ENCODE measurements at places on chromosomes 16 and 17.
A peak's percentile ranks its signal among the peaks of the same experiment; 100 is the strongest.

- peak; percentile 15 for DNase-seq
Observed at GRCh38 chr17:19369846-19370492, 7.4 kb upstream of the B9D1 start.

- no peak for DNase-seq
Observed at GRCh38 chr17:67489273-67489672, 112.2 kb downstream of the PITPNC1 start.

DNA sequence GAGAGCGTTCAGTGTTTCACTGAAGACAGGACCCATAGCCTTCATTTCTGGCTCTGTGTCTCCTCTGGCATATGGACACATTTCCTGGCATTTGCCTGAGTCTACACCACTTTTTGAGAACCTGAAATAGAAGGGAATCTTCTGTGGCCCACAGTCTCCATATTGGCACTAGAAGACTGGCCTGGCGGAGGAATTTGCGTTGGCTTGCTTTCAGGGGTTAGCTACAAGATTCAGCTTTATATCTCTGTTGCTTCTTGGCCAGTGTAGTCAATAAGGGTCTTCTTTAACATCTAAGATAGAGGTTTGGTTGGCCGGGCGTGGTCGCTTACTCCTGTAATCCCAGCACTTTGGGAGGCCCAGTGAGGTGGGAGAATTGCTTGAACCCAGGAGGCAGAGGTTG is 12.8 kb upstream of the CLEC18C start:
- peak; percentile 49 for DNase-seq

DNA sequence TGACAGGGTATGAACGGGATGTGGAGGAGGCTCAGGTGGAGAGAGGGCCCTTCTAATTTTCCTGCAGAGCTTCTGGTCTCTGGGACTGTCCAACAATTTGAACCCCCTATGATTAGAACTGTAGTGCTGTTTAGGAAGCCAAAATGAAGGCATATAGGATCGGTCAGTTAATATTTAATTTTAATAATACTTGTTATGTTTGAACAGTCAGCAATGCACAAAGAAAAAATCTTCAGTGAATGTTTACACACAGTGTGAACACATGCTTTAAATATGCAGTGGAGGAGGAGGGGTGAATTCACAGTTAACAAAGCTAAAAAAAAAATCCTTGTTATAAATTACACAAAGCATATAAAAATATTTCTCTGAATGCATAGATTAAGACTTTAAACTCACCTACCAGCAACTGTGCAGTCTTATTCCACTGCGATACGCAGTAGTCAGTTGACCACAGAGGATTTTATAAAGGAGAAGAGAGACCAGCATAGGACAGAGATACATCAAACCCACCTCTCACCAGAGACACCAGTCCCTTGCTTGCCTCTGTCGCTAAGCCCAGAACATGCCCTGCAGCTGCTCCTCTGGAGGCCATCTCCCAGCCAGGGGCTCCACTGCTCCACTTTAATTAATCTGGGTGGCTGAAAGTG is 14.6 kb downstream of the ANKRD40 start:
- DNase-seq: no peak

- DNase-seq: no peak
Observed at GRCh38 chr17:56206351-56206750, 53.1 kb downstream of the ANKFN1 start.

DNA sequence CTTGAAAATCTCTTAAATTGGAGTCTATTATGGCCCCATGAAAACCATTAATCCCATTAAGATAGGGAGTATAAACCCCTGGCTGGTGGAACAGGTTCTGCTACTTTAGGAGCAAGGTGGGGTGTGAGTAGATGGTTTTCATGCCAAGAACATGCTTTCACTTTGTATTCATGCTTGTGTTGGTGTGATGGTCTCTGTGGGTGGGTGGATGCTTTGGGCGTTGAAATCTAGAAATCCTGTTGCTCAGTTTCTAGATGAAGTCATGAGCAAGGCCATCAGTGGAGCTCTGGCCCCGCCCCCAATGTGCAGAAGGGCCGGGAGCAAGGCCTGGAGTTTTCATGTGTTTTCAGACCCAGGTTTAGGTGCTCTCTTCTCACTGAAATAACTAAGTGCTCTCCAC is 20.1 kb downstream of the PLD6 start:
- peak; percentile 57 for DNase-seq

- no peak for DNase-seq
Observed at GRCh38 chr17:78041386-78042179, 83.1 kb downstream of the TNRC6C start.

DNA sequence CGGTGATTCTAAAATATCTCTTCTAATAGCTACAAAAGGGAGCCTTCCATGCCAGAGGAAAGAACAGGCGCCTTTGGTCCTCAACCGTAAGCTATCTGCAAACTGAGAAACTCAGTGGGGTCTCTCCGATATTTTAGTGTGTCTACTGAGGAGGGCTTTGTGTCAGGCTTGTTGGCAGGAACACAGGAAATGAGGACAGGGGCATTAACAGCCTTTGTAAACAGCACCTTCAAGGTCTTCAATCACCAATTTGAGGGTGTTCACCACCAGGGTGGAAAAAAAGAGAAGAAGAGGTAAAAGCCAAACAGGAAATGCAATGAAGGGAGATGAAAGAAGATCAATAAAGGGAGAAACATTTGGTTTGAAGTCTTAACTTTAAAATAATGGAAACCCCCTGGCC is 580.1 kb upstream of the SALL1 start:
- DNase-seq: no peak

DNA sequence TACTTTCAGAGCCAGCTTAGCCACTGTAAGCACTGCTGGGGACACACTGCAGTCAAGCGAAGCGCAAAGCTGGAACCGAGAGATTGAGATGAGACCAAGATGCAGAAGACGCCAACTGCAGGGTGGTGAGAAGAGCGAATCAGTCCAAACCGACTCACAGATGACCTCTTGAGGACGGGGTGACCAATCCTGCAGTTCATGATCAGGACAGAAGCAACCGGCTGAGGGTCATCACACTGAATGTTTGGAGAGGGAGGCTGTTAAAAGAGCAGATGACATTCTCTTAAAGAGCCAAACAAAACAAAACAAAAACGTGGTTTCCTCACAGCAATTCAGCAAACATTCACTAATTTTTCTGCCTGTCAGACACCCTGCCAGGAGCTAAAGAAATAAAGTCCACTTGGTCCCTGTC is 8.5 kb downstream of the HASPIN start:
- no peak for DNase-seq

GRCh38 chr17:47847341-47848197 is 3.4 kb downstream of the SP6 start:
- DNase-seq: no peak

- no peak for DNase-seq
Observed at GRCh38 chr16:50666658-50667496, 14.2 kb downstream of the SNX20 start.

GRCh38 chr17:54991567-54991966 is 23.0 kb downstream of the STXBP4 start:
- DNase-seq: no peak

DNA sequence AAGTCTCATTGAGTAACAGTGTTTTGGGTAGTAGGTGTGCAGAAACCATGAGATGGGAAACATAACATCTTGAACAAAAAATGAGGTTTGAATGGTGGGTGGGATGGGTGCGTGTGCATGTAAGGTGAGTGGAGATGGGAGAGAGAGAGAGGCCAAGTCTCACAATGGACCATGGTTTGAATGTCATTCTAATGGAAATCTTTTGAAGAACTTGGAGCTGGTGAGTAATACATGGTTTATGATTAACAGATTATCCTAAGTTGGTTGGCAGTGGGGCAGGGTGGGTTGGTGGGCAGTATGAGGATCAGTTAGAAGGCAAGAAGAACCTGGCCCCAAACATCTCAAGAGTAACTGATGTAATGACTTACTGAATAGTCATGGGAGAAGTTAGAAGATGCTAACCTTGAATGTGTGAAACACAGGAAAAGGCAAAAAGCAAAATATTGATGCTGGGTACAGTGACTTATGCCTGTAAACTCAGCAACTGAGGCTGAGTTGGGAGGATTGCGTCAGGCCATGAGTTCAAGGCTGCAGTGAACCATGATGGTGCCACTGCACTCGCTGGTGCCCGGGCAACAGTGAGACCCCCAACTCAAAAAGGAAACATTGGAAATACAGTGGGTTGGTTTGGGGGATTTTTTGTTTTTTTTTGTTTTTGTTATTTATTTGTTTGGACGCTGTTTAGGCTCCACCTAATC is 32.7 kb downstream of the ZNF207 start:
- DNase-seq: no peak

DNA sequence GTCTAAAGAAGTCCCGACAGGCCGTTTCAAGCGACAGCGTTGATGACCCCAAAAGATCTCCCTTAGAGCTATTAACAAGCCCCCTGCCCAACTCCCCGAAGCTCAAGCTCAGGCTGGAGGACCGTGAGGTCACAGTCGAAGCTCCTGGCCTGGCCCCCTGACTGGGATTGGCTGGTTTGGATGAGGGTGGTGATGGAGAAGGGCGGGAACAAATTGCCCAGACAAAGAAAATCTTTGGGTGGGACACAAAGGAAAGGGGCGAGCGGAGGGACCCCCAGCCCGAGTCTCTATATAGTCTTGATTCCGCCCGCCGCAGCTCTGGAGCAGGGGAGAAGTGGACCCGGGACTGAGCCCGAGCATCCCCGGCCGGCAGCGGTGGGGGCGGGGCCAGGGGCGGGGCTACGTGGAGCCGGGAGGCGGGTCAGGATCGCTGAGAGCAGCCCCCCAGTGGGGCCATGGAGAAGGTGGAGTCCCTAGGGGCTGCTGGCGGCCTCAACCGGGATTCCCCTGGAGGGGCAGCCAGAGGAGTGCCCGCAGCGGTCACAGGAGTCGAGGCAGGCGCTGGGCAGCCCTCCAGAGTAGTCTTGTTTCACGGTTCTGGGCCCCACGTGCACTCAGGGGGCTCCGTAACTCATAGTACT is 982 bp upstream of the NEURL4 start:
- peak; percentile 71 for DNase-seq

DNA sequence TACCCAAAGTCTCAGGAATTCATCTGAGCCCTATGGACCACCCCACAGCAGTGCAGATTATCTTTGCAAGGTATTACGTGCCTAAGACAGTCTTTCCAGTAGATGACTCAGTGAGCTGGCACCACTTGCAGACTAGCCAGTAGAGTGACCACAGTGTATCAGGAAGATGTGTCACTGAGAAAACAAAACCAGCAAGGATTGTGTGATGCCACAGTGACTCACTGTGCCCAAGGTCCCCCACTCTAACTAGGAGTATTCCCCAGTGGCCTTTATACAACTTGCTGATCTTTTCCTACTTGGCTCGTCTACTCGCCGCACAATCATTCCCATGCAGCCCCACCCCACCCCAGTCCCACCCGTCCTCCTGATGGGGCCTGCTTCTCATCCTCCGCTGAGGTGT is 26.8 kb upstream of the PRKCA start:
- DNase-seq: peak; percentile 84

DNA sequence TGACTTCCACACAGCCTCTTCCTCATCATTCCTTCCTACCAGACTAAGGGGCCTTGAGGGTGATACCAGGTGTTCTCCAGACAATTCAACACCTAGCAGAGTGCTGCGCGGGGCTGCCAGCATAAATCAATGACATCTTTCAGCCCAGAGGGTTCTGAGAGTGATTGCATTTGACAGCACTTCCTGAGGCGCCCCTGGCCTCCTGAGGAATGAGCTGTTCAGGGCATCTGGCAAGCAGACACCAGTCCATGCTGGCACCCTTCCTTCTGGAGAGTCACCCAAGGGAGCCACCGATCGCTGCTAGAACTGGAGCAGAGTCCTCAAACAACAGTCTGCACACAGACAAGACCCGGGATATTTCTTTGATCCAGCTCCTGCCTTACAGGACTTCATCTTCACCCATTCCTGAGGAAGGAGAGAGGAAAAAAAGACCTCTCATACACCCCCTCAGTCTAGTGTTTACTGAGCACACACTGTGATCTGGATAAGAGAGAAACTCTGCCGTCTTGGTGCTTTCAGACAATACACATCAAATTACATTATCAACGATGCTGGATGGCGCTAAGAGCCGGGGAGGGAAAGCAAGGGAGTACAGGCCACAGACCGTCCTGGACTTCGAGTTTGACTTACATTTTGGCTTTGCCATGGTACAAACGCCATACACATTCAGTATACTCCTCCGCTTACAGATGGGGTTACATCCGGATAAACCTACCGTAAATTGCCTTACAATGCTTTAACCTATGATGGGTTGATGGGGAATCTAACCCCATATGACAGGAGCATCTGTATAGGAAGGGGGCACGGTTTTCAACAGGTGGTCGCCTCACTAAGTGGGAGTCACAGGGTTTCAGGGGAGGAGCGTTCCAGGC is 23.0 kb downstream of the NPTX1 start:
- peak; percentile 53 for DNase-seq

- DNase-seq: no peak
Observed at GRCh38 chr17:61402978-61403800, 3.5 kb downstream of the TBX2 start.

- DNase-seq: no peak
Observed at GRCh38 chr17:78957128-78957527, 22.6 kb downstream of the LGALS3BP start.

GRCh38 chr16:55232822-55233221 is 91.2 kb upstream of the IRX6 start:
- DNase-seq: no peak

- DNase-seq: no peak
Observed at GRCh38 chr17:65208717-65209116, 71.5 kb downstream of the RGS9 start.

DNA sequence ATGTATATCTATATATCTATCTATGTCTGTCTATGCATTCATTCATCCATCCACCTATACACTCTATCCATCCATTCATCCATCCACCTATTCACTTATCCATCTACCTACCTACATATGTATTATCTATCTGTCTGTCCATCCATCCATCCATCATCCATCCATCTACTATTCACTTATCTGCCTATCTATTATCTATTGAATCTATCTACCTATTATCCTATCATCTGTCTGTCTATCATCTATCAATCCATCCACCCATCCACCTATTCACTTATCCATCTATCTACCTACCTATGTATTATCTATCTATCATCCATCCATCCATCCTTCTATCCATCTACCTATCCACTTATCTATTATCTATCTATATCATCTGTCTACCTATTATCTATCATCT is 302.3 kb downstream of the SHISA9 start:
- no peak for DNase-seq

- no peak for DNase-seq
Observed at GRCh38 chr16:73060892-73061490, 13.1 kb upstream of the ZFHX3 start.

DNA sequence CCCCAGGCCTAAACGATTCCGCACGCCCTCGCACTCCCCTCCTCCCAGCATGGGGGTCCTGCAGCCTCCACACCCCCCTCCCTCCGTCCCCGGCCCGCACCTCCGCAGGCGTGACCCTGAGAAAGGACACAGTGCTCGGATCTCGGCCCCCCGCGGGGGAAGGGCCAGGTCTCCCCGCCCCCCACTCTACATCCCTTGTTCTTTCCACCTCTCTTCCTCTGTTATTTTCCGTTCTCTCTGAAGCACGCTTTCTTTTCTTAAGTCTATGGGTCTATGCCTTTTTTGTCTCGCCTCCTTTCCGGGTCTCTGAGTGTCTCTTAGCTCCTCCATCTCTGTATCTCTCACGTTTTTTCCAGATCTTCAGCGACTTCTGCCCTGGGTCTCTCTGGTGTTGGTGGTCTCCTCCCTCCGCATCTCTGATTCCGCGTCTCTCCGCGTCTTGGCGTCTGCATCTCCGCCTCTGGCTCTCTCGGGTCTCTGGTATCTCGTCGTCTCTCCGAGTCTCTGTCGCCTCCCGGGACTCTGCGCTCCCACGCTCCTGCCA is 2.1 kb upstream of the HES7 start:
- DNase-seq: no peak

GRCh38 chr17:34756637-34757021 is 177.2 kb downstream of the TMEM132E start:
- peak; percentile 74 for DNase-seq
